Nephron progenitor cell (in vitro differentiated cells): ENCODE measurements at places on chromosomes 13 and 19.

DNA sequence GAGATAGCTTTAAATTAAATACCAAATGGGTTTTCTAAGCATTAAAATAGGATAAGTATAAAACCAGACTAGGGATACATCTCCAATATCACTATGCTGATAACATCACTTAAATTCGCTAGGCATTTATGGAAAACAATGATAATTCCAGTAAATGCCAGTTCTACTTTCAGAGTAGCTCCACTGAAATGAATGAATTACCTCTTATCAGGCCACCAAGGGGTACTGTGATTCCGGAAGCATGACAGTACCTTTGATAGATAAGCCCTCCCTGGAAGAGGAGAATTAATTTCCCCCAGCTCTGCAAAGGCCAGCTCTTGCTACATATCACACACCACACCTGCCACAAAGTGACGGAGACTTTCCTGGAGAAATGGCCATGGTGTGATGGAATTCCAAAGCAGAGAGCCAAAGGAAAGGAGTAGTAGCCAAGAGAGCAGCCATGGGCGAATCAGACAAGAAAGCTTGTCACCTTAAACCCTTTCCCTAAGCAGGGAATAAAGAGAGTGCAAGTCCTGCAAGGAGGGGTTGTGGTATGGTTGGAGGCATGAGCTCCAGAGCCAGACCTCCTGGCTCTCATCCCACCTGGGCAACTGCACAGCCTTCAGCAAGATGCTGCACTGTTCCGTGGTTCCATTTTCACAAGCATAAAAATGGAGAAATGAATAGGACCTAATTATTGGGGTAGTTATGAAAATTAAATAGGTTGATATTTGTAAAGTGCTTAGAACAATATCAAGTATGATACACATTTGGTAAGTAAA is 423.1 kb downstream of the FGF14 start:
- no peak for DNase-seq

DNA sequence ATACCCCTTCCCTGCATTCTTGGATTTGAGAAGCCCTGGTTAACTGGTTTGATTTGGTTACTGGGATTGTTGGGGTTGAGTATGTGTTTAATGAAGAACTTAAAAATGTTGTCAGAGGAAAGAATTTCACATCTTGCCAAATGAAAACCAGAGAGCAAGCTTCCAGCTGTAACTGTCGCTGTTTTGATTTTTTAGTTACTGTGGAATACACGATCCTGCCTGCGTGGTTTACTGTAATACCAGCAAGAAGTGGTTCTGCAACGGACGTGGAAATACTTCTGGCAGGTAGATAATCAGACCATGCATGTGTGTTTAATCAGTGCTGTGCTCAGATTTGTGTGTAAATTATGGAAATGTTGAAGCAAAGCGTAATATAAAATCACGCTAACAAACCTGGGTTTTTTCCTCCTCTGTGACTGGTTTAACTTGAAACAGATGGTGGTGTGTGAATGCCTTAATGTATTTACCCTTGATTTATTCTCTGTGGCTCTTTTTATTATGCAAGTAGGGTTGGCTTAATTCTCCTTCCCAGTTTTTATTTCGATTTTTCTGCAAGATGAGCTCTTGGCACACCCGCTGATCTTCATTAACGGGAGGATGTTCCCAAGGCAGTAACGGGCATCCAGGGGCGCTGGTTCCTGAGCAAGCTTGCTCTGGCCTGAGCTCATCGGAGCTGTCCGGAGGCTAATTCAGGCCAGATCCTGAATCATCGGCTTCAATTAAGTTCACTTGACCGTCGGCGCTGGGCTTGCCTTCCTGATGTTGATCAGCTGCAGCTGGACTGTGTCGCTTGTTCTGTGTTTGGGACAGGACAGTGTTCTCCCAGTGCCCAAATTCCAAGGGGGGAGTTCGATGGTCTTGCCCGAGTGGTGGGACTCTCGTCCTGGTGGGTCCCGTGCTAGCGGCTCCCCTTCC is 16.0 kb downstream of the UPF1 start:
- DNase-seq, result no peak

GRCh38 chr13:114263578-114263977 is 17.8 kb upstream of the UPF3A start:
- DNase-seq, result no peak

DNA sequence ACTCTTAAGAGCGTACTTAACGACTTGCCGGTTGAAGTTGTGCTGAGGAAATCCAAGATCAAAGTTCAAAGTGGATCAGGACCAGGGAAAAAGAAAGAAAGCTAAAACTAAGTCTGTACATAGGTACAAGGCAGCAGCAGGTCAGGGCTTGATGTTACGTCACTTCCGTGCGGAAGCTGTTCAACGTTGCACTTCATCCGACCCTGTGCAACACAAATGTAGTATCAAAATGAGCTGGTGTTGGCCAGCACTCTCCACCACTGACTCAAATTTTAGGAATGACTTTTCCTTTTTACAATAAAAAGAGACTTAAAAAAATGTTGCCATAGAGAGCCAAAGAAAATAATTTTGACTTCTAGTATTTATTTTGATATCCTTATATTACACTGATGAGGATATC is 1315.4 kb downstream of the EFNB2 start:
- DNase-seq, result no peak

DNA sequence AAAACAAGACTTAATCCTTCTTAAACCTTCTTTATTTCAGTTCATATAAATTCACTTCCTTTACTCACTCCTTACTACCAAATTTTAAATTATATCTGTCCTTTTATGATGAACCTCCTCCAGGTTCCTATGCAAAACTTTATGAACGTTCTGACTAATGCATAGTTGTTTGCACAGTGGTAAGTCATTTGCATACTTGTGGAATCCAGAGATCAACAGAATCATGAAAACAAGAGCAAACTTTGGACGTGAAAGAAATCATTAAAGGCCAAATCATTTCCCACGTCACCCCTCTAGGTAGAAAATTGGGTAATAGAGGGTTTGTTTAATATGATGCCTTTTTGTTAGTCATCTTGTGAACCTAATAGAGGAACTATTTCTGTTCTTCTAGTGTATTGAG is 32.3 kb upstream of the MYCBP2 start:
- no peak for DNase-seq

DNA sequence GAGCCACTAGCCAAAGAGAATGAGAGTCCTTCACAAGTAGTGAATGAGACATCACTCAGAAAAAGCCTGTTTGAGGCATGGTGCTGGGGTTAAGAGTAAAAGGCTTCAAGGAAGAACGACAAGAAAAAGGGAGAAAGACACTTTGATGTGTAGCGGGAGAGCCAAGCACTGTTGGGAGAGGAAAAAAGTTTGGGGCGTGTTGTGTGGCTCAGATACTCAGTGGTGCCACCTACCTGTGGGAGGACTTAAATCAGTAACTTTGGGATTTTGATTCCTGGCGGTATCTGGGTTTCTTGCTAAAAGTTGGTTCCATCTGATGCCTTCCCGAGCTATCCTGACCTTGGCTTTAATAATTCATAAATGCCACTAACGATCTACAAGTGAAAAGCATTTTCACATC is 12.3 kb downstream of the ELSPBP1 start:
- no peak for DNase-seq

DNA sequence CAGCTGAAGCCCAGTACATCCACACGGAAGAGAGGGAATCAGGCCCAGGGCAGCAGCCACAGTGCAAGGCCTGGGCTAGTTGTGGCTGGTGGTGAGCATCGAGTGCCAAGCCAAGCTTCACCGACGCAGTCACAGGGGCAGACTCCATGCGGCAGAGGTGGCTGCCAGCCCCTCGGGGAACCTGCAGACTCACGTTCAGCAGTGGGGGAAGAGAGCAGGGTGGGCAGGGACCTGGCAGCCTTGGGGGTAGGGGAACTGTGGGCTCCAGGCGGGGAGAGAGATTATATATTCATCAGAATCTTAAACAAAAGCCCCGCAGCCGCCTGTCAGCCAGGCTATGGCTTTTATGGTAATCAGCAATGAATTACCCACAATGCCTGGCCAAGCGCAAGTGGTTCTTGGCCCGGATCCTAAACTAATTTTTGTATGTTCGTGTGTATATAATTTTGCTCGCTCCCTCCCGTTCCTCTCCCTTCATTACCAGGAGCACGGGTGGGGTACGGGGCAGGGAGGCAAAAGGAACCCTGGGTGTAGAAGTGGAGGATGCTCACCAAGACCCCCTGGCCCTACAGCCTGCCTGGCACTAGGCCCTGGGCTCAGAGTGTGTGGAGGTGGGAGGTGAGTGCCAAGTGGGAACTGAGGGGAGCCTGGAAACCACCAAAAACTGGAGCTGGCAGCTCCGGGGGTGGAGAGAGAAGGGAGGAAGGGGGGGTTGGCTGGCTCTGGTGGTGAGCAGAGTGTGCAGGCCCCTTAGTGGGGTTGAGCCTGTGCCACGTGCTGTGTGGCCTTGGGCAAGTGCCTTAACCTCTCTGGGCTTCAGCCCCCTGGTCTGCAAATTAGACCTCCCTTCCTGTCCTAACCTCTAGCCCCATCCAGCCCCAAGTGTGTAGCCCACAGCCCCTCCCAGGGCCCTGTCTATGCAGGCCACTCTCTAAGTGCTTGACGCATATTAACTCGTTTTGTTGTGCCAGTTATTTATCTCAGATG is 31.9 kb downstream of the PTPRS start:
- no peak for DNase-seq

- DNase-seq, result peak; percentile 94
Measured at GRCh38 chr19:55484593-55485438, at the start of gene NAT14. Gene NAT14, plus strand, starts transcription at chr19:55485188. Its CDS starts 521 bp downstream, at chr19:55485709.

GRCh38 chr19:9627856-9628255 is 6.8 kb upstream of the ZNF561 start:
- DNase-seq, result no peak

DNA sequence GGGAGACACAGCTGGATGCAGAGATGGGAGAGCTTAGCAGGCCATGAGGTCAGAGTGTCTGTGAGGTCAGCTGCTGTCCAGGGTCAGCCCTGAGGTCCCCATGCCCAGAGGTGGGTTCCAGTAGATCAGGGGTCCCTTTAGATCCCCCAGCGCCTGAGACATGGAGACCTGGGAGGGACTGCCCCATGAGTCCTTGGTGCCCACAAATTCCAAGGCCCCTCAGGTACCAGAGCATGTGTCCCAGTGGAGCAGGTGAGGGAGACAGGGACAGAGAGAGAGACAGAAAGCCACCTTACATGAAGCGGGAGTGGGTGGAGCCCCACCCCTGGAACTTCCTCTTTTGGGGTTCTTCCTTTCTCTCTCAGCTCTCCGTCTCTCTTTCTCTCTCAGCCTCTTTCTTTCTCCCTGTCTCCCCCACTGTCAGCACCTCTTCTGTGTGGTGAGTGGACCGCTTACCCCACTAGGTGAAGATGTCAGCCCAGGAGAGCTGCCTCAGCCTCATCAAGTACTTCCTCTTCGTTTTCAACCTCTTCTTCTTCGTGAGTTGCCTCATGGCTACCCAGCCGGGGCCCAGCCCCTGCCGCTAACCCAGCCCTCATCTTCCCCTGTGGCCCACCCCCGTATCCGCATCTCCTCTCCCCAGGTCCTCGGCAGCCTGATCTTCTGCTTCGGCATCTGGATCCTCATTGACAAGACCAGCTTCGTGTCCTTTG is at the start of gene CD37:
Gene CD37, plus strand, starts transcription at position 336 of the 713 bp plus-strand sequence. Its CDS starts 135 bp downstream, at position 471.
- no peak for DNase-seq

GRCh38 chr19:18317961-18318800 is 4.7 kb downstream of the LSM4 start:
- DNase-seq, result no peak

GRCh38 chr19:8423817-8424223 is 10.7 kb downstream of the MARCHF2 start:
- DNase-seq, result peak; percentile 62

DNA sequence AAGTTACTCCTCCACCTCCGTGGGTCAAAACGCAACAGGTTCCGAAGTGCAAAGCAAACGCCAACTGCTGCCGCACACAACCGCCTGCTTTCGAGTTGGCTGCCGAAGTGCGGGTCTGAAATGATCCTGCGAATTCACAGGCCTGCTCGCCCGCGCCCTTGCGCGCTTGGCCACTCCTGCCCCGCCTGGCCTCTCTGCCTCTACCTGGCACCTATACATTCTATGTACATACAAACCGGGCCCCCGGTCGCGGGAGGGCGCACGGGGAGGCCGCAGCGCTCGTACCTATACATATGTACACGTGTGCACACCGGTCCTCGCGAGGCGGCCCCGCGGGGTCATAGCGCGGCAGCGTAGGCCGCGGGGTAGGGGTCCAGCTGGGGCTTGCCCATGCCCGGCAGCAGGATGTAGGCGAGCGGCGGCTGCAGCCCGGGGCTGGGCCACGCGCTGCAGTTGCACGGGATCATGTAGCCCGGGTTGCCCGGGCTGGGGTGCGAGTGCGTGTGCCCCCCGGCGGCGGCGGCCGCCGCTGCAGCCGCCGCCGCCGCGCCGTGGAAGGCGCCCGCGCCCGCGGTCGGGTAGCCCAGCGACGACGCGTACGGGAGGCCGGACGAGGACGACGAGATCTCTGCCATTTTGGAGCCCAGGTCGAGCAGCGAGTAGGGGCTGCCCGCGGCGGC is 1.3 kb downstream of the SOX21 start:
- peak; percentile 60 for DNase-seq

GRCh38 chr13:20848944-20849343 is 53.6 kb downstream of the XPO4 start:
- DNase-seq, result no peak

DNA sequence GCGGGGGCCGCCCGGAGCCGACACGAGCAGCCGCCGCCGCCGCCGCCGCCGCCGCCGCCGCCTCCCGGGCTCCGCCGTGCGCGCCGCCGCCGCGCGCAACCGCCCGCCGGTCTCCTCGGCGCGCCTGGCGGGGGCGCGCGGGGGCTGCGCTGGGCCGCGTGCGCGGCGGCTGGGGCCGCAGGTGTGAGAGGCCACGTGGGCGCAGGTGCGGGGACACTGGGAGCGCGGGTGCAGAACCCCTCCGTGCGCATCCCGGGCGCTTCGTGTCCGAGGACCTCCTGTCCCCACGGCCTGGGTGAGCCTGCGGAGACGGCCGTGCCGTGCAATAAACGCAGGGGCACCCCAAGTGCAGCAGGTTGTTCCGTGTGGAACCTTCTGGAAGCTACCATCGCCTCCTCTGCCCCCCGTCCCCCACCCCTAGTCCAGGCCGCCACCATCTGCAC is at the start of gene LINGO3:
Gene LINGO3, minus strand, starts transcription at position 41 of the 443 bp plus-strand sequence. CDS start 16,378 bp downstream, outside the sequence.
- DNase-seq, result peak; percentile 38

DNA sequence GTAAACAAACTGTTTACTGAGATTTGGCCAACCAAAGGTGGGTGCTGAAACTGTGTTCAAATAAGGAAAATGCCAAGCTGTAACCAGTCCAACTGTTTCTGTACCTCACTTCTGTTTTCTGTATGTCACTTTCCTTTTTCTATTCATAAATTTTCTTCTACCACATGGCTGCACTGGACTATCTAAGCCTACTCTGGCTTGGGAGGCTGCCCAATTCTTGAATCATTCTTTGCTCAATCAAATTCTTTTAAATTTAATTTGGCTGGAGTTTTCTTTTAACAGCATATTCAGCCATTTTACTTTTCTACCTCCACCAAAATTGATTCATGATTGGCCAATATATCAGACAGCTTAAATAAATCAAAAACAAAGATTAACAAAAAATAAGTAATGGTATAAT is 1575.5 kb upstream of the SPRY2 start:
- DNase-seq, result no peak
